Activated naive CD4-positive, alpha-beta T cell treated with anti-CD3 and anti-CD28 coated beads for 36 hours (primary cell): ENCODE measurements at places on chromosomes 6 and 20. TPM values are rescaled to one million over a fixed set of nuclear protein-coding genes. Genes with fewer than 3 reads are reported as not detected.
A peak's percentile ranks its signal among the peaks of the same experiment; 100 is the strongest.

DNA sequence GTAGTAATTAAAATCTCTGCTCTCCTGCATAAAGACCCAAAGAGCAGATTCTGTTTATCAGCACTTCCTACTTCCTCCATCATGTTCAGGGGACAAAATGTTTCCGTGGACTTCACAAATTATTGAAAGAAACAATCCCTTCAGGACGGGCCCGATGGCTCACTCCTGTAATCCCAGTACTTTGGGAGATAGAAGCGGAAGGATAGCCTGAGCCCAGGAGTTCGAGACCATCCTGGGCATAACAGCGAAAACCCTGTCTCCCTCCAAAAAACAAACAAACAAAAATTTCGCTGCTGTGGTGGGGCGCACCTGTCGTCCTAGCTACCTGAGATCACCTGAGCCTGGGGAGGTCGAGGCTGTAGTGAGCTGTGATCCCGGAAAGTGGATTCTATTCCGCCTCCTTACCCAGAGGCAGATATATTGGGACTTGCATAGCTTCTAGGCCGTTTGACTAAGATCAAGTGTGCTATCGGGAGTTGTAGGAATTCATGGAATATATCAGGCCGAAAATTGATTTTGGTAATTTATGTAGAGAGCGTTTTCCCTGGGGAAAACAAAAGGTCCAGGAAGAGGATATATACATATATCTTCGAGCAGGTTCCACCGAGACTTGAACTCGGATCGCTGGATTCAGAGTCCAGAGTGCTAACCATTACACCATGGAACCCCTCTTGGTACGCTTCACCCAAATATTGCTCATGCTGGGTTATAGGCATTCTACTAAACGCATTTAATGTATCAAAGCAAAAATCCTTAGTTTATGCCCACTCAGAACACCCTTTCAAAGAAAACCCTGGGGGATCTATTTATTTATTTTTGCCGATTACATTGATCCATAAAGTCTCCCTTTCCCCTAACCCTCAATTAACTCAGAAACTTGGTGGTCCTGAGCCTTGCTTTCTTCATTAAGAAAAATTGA lies 74.5 kb upstream of the ZNF184 start:
- peak; percentile 69 for DNase-seq

GRCh38 chr6:17869753-17870050 lies 117.7 kb downstream of the KIF13A start:
- no peak for DNase-seq

GRCh38 chr6:127051571-127052260 lies 66.8 kb upstream of the RSPO3 start:
- DNase-seq, result no peak

DNA sequence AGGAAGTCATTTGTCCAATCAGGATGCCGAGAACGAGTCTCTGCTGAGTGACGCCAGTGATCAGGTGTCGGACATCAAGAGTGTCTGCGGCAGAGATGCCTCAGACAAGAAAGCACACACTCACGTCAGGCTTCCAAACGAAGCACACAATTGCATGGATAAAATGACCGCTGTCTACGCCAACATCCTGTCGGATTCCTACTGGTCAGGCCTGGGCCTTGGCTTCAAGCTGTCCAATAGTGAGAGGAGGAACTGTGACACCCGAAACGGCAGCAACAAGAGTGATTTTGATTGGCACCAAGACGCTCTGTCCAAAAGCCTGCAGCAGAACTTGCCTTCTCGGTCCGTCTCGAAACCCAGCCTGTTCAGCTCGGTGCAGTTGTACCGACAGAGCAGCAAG lies 281.5 kb downstream of the TSHZ2 start:
- no peak for DNase-seq

GRCh38 chr6:7101290-7101689 lies 6.5 kb upstream of the RREB1 start:
- no peak for DNase-seq

DNA sequence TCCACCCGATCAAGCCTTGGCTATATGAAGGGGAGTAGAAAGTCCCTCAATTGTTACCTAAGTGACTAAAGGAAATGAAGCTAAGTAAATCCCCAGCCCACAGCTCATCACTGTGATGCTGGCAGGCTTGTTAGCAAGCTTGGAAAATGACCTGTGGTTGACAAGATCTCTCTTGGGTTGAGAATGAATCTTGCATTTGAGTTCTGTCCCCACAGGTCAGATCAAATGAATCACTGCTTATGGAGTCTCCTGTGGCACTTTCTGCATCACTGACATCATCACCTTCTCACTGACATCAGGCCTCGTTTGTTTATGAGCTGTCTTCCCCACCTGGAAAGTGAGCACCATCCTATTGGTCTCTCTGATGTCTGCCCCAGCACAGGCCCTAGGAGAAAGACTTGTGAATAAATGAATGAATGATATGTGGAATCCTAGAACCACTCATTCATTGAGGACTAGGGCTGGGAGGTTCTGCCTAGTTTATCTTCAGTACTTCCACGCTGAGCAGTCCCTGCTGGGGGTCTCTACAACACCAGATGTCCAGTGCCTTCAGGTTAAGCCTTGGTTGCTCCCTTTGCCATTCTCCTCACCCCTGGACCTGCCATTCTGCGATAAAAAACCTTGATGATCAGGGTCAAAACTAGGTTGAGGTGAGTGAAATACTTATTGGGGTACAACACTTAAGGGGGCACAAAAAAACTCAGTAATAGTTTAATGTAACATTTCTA lies 318.4 kb upstream of the MOCS1 start:
- DNase-seq, result no peak

GRCh38 chr20:63382551-63383300 lies 21.6 kb upstream of the CHRNA4 start:
- no peak for DNase-seq

DNA sequence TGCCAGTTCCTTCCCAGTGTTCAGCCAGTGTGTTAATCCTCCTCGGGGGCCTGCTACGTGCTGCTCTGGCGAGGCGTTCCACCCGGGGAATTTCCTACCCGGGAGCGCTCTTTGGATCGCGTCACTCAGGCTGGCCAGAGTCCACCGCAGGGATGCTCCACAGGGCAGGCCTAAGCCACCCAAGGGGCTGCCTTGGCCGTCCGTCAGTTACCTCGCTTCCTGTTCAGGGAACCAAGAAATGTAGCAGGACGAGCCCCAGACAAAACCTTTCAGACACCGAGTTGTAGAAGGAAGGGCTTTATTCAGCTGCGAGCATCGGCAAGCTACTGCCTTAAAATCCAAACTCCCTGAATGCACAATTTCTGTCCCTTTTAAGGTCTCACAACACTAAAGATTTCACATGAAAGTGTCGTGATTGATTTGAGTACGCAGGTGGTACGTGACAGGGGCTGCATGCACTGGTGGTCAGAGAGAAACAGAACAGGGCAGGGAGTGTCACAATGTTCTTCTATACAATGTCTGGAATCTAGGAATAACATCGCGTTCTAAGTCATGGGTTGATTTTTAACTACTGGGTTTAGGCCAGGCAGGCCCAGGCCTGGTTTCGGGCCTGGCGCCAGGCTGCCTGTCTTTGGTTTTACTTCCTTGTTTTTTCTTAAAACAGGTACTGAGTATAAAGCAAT lies 15.7 kb upstream of the POU5F1 start:
- no peak for DNase-seq

GRCh38 chr6:149950423-149950822 lies 8.6 kb downstream of the ULBP2 start:
- no peak for DNase-seq

- DNase-seq, result no peak
These were observed 7.6 kb downstream of the LEMD2 start for GRCh38 chr6:33781131-33781975.

DNA sequence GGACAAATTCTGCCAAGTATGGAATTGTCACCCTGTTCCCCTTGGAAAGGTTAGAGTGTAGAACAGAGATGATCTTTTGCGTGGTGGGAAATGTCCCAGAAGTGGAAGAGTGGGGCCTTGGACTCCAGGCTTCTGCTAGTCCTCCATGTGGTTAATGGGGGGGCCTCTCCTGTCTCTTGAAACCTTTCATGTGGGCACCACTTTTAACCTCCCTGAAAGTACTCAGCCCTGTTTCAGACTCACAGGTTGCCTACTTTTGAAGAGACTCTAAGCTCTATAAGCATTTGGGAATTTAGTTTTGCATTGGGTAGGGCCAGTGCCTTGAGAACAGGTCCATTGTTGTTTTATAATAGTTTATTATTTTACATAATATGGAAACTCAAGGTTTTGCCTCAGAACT lies 17.5 kb downstream of the RREB1 start:
- DNase-seq, result no peak

GRCh38 chr20:20521736-20522135 lies 153.8 kb downstream of the INSM1 start:
- DNase-seq, result no peak

- no peak for DNase-seq
These were observed 477.3 kb upstream of the IRAK1BP1 start for GRCh38 chr6:78390066-78390465.

- DNase-seq, result no peak
These were observed 211.1 kb upstream of the LRFN2 start for GRCh38 chr6:40798069-40798770.

- DNase-seq, result no peak
These were observed 912 bp downstream of the IL17F start for GRCh38 chr6:52243282-52243893.

DNA sequence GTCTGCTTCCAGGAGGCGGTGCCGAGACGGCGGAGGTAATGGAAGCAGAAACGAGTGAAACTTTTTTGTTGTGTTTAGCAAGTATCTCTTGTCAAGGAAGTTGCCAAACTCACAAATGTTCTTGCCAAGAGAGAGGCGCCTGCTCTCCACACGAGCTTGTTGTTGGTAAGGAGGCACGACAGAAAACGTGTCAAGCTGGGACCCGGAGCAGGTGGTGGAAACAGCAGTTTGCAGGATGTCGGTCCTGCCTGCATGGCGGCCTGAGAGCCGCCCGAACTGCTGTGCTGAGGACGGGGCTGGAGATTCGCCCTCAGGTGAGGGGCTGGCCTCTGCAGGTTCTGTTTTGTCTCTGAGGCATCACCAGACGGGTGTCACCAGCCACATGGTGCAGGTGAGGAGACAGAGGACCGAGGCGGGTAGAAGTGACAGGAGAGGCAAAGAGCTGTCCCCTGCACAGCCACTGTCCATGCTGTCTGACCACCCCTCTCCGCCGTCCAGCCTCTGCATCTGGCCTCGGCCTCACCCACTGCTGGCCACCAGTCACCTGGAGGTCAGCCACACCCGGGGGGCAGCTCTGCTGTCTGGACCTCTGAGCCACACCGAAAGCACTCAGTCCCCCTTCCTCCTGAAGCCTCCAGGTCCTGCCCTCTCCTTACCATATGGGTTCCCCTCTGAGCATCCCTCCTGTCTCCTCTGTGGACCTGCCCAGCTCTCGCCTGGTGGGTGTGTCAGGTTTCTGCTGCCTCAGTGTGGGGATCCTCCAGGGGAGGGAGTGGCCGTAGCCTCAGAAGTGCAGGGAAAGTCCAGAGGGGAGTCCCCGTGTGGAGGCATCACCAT lies 261.5 kb downstream of the TAF4 start:
- peak; percentile 13 for DNase-seq

DNA sequence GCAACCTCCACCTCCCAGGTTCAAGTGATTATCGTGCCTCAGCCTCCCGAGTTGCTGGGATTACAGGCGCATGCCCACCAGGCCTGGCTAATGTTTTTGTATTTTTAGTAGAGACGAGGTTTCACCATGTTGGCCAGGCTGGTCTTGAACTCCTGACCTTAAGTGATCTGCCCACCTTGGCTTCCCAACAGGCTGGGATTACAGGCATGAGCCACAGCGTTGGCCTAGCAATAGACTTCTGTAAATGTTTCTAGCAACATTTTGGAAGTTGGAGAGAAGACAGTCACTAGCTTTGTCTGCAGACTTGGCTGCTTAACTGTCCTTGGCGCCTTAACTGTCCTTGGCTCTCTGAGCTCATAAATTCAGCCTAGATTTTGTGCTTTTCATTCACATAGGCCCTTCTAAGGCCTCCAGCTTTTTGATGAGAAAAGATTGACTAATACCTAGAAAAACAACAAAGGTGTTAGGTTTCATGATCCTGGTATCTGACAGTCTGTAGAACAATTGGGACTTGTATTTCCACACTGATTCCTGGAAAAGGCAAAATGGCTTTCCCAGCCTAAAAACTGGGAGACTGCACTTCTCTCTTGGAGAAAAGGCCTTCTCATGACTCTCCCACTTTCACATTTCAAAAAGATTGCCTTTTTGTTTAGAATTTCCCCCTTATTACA lies 49.7 kb downstream of the OR2B2 start:
- DNase-seq, result no peak

GRCh38 chr20:41654884-41655283 lies 36.7 kb upstream of the CHD6 start:
- DNase-seq, result no peak

DNA sequence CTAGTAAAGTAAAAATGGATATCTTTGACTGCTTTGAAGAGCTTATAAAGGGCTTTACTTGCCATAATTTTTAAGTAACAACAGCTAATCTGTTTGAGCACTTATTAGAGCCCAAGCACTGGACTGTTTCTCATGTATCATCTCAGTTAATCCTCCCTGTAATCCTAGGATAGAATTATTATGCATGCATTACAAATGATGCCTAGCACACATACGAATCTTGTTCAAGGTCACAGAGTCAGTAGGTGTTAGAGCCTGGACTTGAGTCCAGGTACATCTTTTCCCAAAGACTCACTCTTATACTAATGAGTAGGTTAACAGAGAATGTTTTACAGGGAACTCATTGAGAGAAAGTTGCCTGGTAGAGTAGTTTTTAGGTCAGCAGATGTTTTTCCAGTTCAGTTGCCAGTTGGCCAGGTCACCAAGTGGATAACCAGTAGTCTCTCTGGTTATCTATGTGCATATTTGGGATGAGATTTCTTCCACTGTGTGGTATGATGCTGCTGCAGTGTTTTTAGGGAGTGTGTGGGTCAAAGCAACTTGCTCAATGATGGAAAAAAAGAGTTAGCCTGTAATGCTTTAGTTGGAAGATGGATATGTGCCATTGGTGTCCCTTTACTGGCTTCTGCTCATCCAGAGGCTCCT lies 32.3 kb upstream of the LAMA4 start:
- no peak for DNase-seq

DNA sequence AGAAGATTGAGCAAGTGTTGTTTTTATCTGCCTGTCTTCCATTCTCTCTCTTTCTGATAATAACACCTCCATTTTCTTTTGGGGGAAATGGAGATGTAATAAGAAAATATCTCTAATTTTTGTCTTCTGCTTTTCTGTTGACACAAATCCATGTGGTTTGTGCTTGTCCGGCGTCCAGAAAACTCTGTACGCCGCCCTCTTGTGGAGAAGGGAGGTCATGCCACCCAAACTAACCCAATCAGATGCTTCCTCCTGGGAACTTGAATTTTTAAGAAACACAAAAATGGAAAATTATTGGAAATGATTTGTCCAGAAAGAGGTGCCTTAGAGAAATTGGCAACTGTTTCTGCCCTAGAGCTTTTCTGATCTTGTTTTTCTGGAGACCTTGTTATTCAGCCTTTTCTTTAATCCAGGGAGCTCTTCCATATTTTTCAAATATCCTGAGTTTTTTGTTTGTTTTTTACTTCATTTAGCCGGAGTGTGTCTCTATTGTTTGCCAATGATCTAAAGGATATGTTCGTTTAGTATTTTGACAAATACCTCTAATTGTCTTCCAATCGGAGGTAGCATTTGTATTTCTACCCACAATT lies 17.8 kb upstream of the FNDC1 start:
- DNase-seq, result peak; percentile 69

BPIFB6 gene
- not detected for total RNA-seq

CAP2 gene
- not detected for total RNA-seq

HLA-A gene
- total RNA-seq, result 1,509 TPM

GRM4 gene
- 0.27 TPM for total RNA-seq

PKHD1 gene
- not detected for total RNA-seq

IL17F gene
- 2.3 TPM for total RNA-seq

COL20A1 gene
- not detected for total RNA-seq
